ENCODE measurements at places on chromosomes 1 and 21.

DNA sequence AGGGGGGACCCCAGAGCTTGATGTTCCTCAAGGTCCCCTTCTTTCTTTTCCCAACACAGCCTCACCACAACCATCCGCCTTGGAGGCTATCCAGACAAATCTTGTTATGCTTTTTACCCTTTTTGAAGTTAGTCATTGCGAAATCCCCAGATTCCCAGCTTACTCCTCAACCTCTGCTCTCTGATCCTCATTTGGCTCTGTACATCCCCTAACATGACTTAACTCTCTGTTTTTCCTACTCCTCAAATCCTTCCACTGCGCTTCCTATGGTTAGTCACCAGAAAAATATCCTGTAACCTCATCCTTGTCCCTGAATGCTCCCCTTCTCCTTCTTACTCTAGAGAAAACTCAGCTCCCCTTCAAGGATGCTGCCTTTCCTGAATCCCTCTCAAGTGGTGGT, 189.1 kb upstream of the POU3F1 start:
- DNase-seq: no peak

GRCh38 chr1:161285521-161285920, 24.2 kb downstream of the MPZ start:
- DNase-seq: no peak

GRCh38 chr21:43819511-43820405, 30.4 kb downstream of the RRP1 start:
- DNase-seq: no peak

GRCh38 chr1:173427146-173428054, 49.7 kb upstream of the PRDX6 start:
- no peak for DNase-seq

DNA sequence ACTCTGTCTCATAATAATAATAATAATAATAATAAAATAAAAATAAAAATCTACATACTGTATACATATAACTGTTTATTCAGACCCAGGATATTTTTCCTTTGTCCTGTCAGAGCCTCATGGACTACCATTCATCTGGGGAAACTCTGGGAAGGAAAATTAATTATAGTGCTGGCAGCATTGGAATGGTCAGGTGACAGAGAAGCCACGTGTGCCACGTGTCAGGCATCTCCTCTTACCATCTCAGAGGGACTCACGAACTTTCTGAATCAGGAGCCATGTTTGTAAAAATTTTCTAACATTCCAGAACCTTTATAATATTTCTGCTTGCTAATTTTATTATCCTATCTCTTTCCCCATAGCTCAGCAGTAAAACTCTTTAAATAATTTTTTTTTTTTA, 97.8 kb upstream of the HNRNPU start:
- no peak for DNase-seq

- DNase-seq: peak; percentile 5
Observed at GRCh38 chr1:224245188-224245587, 62.1 kb downstream of the DEGS1 start.

GRCh38 chr21:35326677-35327076, 277.6 kb upstream of the RUNX1 start:
- DNase-seq: no peak

GRCh38 chr1:64536836-64537490, 67.0 kb downstream of the CACHD1 start:
- DNase-seq: no peak

DNA sequence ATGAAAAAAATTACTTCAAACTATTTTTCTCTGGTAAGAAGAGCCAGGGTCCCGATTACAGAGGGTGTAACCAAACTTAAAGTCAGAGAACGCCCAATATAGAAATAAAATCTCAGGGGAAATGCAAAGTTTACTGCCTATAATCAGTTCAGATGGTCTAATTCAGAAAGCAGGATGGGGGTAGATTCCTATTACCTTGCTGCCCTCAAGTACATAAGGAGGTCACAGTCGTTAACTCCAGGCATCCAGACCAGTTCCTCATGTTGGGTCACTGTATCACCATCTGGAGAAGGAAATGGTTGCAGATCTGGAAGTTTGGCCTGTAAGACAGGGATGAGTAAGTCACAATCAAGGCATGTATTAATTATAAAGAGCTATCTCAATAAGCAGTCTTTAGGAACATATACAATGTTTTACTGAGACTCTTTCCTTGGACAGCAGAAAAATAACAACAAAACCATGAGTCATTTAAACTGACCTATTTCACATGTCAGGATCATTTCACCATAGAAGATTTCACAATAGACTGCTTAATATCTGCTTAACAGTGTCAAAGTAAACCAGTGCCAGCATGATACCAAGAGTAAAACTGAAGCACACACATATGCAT, 179.4 kb downstream of the SLC45A1 start:
- DNase-seq: no peak

DNA sequence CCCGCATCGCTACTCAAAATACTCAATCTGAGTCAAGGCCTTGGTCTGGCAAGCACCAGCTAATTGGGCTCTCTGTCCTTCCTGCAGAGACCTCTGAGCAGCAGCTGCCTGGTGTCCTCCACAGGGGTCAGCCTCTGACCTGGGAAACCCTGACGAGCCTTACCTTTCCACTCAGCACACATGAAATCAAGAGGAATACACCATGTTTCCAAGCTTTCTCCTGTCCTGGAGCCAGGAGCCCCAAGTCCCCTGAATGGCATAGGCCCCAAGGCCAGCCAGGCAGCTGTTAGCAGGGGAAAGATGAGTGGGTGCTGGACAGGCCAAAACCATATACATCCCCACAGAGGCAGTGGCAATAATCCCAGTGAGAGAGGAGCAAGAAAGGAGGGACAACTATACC, 27.2 kb upstream of the TSPEAR start:
- DNase-seq: no peak

GRCh38 chr1:30919025-30919881, 10.7 kb upstream of the SDC3 start:
- no peak for DNase-seq

- no peak for DNase-seq
Observed at GRCh38 chr1:23037081-23037740, 17.9 kb downstream of the KDM1A start.

DNA sequence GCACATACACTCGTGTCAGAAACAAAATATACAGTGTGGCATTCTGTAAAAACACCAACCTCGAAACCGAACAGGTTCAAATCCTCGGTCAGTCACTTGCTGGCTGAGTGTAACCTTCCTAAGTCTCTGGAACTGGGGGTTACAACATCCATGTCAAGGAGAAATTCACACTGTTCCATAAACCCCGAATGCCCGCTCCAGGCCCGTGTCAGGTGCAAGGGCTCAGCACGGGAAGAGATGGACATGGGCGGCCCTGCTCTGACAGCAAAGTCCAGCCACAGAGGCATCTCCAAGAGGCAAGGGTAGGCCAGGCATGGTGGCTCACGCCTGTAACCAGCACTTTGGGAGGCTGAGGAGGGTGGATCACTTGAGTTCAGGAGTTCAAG, 79.5 kb downstream of the SLC66A1 start:
- DNase-seq: no peak

GRCh38 chr1:9612871-9613624, 24.3 kb downstream of the TMEM201 start:
- no peak for DNase-seq

DNA sequence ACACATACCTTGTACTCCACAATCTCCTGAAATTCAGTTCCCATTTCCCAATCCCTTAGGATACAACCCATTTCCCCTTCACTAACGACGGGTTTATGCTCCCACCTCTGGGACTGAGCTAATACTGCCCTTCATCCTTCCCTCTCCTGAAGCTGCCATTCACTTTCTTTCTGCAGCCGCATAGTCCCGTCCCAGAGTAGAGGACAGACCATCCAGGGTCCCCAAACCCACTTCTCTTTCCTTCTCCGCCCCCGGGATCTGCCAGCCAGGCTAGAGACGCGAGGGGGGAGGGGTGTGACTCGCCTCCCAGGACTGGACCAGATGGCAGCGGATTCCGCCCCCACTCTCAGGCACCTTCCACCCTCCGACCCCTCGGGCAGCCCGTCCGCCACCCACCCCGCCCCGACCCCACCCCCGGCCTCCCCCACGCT, 679 bp downstream of the ABL2 start:
- DNase-seq: no peak

DNA sequence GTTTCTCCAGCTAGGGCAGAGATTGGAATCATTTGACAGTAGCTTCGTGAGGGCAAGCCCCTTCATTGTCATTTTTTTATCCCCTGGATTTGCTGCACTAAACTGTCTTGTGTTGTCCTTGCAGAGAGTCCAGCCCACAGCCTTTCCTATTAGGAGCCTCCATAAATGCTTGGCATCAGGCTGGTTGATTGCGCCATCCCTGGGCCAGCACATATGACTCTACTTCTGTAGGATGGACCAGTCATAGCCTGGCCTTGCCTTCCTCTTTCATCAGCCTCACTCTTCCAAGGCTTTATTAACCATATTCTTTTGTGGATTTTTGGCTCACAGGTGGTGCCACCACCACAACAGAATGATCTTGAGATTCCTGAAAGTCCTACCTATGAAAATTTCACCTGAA, 31.4 kb downstream of the LY9 start:
- DNase-seq: no peak

- DNase-seq: no peak
Observed at GRCh38 chr21:26126168-26126553, 44.4 kb downstream of the APP start.

GRCh38 chr1:119758584-119758983, 10.1 kb downstream of the HMGCS2 start:
- DNase-seq: no peak

DNA sequence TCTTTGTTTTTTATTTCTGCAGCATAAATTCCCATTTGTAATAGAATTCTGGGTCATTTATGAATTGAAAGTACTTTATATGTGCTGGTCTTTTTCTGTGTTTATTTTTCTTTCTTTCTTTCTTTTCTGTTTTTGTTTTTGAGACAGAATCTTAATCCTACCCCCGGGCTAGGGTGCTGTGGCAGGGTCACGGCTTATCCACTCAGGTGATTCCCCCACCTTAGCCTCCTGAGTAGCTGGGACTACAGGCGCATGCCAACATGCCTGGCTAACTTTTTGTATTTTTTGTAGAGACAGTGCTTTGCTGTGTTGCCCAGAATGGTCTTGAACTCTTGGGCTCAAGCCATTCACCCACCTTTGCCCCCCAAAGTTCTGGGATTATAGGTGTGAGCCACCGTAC, 18.7 kb downstream of the RAP1A start:
- DNase-seq: no peak

GRCh38 chr1:223225481-223225880, 82.4 kb upstream of the TLR5 start:
- no peak for DNase-seq

DNA sequence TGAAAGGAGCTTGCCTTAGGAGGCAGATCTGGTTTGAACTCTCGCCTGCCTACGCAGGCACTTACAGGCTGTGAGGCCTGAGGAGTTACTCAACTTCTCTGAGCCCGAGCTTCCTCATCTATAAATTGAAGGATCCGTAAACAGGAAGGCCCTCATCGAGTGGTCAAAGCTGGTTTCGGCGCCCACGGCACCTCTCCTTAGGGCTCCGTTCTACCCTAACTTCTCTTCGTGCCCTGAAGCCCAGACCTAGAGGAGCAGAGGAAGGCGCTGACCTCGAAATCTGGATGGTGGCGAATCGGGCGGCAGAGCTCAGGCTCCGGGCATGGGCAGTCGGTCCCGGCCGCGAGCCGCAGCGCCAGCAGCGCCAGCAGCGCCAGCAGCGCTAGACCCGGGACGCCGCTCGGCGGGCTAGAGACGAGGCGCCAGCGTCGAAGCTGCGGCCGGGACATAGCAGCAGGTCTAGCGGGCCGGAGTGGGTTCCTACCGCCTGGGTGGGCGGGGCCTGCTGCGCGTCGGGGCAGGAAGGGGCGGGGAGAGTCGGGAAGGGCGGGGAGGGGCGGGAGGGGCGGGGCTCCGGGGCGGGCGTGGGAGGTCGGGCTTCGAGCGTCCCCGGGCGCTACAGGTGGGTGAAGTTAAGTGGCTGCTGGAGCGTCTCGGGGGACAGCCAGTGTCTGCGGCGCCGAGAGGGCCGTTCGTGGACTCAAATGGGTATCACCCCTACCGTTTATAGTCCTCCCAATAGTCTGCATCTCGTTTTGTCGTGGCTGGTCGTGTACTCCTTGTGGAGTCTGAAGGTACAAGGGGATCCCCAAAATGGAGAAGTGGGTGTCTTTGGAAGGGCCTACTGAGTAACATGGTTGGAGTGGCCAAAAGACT, at the start of gene CTBS:
CTBS (minus strand) TSS at position 474 of the 876 bp plus-strand sequence; CDS start at position 449, 25 bp downstream.
- DNase-seq: peak; percentile 68

GRCh38 chr1:60888126-60888525, 194.2 kb upstream of the NFIA start:
- no peak for DNase-seq

- DNase-seq: no peak
Observed at GRCh38 chr1:228279011-228279721, 71.3 kb downstream of the OBSCN start.

- DNase-seq: no peak
Observed at GRCh38 chr1:15049067-15049466, 104.5 kb upstream of the TMEM51 start.

DNA sequence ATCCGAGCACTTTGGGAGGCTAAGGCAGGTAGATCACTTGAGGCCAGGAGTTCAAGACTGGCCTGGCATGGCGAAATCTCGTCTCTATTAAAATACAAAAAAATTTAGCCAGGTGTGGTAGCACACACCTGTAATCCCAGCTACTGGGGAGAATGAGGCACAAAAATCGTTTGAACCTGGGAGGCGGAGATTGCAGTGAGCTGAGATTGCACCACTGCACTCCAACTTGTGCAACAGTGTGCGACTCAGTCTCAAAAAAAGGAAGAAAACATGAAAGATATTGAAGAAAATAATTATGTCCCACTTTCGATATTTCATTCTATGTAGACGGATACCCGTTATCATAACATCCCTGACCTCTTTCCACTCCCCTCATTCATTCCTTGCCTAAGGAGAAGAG, 19.2 kb downstream of the TUT4 start:
- no peak for DNase-seq

GRCh38 chr1:225454733-225455132, 26.9 kb upstream of the LBR start:
- no peak for DNase-seq

GRCh38 chr1:219744652-219745469, 132.0 kb upstream of the ZC3H11B start:
- no peak for DNase-seq

DNA sequence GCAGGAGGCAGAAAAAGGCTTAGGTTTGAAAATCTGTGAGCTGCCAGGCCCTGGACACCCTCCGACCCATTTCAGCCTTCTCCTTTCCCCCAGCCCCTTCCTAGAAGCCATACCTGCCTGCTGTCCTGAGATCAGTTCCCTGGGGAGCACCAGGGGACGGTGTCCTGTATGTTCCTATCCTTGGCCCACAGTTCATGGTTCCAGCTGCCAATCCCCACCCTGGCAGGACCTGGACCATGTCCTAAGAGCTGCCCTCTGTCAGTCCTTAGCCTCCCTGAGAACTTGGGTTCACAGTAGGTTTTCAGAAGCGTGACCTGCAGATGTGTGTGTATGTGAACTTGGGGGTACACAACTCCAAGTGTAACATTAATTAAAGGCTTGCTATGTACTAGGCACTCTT, 3.8 kb downstream of the TCEA3 start:
- no peak for DNase-seq

DNA sequence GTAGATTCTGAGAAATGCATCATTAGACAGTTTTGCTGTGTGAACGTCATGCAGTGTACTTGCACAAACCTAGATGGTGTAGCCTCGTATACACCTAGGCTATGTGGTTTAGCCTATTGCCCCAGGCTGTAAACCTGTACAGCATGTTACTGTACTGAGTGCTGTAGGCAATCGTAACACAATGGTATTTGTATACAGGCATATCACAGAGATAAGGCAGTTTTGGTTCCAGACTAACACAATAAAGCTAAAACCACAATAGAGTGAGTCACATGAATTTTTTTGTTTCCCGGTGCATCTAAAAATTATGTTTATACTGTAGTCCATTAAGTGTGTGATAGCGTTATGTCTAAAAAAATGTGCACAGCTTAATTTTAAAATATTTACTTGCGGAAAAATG, 6.9 kb downstream of the IL10RB start:
- DNase-seq: no peak
